ENCODE measurements at places on chromosomes 2 and 18.

DNA sequence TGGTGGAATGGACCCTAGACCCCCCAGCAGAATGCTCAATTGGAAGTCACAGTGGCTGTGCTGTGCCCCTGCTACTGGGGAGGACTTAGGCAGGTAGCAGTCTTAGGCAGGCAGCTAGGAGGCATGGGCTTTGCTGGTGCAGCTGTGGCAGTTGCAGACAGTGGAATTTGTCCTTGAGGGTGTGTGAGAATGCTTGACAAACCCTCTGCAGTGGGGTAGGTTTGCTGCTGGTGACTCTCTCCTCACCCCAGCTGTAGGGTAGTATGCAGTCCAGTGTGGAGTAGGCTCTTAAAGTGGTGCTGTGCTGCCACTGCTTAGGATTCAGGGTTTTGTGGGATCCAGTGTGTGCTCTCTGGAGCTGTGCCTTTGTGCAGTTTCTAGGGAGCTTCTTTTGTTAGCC is 61.3 kb downstream of the NUP35 start:
- DNase-seq, result no peak

DNA sequence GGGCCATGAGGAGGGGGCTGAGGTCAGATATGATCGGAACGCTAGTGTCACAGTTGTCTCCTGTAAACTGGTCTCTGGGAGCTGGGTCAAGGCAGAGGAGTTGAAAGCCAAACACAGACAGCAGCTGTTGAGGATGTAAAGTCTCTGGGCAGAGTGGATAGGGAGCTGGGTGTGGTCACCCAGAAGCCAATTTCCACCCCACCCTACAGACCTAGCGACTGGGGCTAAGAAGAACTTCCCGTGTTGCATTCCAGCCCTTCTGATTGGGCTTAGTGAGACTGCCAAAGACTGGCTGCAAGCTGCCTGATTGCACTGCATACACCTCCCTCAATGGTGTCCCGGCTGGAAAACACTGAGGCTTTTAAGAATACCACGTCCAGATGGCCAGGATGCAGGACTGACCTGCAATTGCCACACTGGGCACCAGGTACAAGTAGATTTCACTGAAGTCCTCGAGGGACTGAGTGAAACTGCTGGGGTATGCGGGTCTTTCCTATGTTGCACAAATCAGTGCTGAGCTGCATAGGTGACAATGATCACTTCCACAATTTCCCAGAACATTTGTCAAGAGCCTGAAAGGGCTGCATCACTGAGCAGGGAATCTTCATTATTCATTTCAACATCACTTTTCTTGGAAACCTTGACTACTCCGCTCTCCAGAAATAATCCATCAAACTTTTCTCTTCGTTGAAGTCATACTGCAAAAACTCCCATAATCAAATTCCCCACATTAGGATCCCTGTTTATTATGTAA is 43.1 kb upstream of the EML4 start:
- no peak for DNase-seq

DNA sequence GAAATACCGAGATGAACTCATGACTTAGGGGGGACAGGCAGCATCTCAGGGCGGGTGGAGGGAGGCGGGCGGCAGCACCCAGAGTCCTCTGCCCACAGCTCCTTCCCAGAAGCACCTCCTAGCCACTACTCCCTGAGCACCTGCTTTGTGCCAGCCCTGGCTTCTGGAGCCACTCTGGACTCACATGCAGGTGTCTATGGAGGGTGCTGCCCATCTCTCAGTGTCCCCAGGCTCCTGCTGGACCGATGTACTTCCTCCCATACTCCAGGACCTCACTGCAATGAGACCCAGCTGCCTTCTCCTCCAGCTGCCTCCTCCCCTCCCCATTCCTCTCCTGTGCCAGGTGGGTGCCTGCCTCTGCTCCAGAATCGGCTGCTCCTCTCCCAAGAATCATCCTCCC is 22.1 kb upstream of the OTOS start:
- DNase-seq, result no peak

GRCh38 chr2:26191316-26192159 is 18.6 kb downstream of the GAREM2 start:
- no peak for DNase-seq

DNA sequence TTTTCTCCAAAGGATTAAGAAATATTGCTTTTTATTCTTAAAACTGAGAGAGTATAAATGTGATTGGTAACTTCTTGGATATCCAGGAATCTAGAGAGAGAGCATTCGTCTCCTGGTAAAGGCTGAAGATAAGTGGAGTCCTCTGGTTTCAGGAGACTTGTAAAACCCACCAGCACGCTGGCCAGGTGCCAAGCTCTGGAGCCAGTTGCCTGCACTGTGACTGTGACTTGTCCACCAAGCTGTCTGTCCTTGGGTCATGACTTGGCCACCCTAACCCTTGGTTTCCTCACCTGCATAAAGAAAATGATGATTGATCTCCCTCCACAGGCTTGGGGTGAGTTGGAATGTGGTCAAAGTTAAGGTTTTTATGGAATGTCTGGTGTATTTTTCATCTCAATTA is 185.4 kb upstream of the NCKAP5 start:
- DNase-seq, result no peak

All from eye (tissue), 1 donor.